Neural crest cell (in vitro differentiated cells): ENCODE measurements at places on chromosomes 12 and 14.

DNA sequence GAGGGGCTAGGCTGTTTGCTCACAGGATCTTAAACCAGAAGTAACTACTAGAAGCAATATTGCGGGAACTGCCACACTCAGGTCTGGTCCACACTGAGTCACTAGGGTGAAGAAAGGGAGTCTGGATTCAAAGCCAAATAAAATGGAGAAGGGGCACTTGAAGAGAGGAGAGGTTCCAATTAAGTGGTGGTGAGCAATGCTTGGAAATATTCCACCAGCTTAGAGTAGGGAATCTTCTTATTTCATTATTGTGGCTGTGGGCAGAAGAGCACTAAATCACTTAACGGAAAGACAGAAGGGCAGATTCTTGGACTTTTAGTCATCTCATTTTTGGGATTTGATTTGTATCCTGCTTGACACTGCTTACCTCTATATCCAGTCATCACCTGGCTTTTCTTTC is 48.6 kb upstream of the PPP1R12A start:
- DNase-seq, result no peak

DNA sequence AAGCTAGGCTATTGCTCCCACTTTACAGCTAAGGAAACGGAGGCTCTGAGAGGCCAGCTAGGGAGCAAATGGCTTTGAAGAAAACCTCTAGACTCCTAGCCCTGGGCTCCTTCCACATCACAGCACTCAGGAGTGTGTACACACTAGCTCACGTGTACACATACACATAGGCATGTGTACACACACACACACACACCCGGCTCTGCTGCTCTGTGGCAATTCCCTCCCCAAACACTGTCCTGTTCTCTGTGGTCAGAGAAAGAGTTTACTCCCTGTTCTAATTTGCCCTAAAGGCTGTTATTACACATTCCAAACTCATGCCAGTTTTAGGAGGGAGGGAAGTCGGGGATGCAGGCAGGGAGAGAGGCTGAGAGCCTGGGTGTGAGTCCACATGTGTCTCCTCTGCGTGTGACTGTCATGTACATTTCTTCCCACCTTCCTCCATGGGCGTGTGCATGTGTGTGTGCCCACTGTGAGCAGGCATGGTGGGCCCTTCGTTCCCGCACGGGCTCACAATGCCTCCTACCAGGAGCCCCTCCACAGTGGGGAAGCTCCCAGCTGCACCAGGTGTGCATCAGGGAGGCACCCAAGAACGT is 14.2 kb downstream of the TRPV4 start:
- no peak for DNase-seq

GRCh38 chr12:103456006-103456405 is 39.8 kb downstream of the C12orf42 start:
- no peak for DNase-seq

DNA sequence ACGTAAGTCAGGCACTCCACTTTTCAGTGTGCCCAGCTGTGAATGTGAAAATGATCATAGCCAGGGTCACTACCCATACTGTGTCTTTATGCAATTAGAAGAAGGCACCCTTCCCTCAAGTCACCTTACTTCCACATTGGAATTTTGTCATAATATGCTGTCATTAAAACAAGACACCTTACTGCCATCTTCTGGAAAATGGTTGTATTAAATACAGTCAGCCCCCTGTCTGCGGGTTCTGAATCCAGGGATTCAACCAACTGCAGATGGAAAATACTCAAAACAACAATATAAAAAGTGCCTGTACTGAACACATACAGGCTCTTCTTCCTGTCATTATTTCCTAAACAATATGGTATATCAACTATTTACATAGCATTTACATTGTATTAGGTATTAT is 70.2 kb upstream of the TBX5 start:
- no peak for DNase-seq

DNA sequence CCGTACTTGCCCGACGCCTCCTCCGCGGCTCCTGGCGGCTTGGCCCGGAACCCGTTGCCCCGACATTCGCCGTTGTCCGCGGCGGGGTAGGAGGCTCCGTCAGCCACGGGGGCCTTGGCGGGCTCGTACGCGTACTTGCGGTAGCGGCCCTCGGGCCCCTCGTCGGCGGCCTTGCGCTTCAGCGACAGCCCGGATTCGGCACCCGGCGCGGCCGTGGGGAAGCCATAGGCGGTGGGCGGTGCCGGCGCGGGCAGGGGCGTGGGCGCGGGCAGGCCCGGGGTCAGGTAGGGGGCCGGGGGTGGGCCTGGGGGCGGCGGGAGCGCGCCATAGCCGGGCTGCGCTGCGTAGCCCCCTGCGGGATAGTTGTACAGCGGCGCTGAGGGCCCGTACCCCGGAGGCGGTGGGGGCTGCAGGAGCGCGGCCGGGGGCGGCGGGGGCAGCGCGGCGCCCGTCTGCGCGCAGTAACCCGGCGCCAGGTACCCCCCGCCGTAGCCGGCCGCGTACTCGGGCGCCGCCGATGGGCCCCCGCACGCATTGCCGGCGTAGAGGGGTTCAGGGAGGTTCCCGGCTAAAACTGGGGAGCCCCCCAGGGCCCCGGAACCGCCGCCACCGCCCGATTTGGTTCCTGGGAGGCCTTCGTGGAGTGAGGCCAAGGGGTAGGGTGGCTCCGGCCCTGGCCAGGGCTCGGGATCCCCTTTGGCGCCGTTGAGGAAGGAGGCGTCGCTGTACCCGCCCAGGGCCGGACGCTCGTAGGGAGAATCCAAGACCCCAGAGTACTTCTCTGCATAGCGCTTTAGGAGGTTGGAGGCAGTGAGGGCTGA is 26.9 kb downstream of the FIGNL2 start:
- DNase-seq, result no peak
